ENCODE measurements at places on chromosomes 12 and 14. TPM values are rescaled to one million over a fixed set of nuclear protein-coding genes. Genes with fewer than 3 reads are reported as not detected.

Gene SLC7A8
- 3.1 TPM for total RNA-seq

Gene KRT73
- not detected for total RNA-seq

Gene ITGB7
- under 0.01 TPM for total RNA-seq

Gene CELA1
- not detected for total RNA-seq

Gene PTGER2
- 0.11 TPM for total RNA-seq

Gene EFS
- total RNA-seq = not detected

Gene TAC3
- not detected for total RNA-seq

Gene DIABLO
- 61.5 TPM for total RNA-seq
